Renal cortex interstitium (tissue), 15 donors: ENCODE measurements at places on chromosomes 7 and 10. TPM values are rescaled to one million over a fixed set of nuclear protein-coding genes. Genes with fewer than 3 reads are reported as not detected.

DNA sequence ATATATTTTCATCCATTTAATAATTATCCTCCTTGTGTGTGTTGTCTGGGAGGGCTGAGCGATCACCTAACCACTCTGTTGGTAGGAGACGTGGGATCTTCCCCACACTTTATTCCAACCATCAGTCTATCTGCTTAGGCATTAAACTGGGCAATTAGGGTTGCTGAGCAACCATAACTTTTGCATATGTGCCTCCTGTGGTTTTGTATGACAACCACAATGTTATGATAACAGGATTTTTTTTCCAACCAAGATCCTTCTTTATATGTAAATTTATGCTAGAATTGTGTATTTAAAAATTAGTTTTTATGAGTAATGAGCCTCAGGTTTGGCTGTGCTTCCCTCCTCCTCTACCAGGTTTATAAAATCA, 495.0 kb upstream of the MGMT start:
- no peak for DNase-seq

GRCh38 chr10:78513330-78513729, 479.7 kb downstream of the RPS24 start:
- DNase-seq, result no peak

GRCh38 chr7:50657341-50657873, 92.2 kb upstream of the DDC start:
- DNase-seq, result no peak

DNA sequence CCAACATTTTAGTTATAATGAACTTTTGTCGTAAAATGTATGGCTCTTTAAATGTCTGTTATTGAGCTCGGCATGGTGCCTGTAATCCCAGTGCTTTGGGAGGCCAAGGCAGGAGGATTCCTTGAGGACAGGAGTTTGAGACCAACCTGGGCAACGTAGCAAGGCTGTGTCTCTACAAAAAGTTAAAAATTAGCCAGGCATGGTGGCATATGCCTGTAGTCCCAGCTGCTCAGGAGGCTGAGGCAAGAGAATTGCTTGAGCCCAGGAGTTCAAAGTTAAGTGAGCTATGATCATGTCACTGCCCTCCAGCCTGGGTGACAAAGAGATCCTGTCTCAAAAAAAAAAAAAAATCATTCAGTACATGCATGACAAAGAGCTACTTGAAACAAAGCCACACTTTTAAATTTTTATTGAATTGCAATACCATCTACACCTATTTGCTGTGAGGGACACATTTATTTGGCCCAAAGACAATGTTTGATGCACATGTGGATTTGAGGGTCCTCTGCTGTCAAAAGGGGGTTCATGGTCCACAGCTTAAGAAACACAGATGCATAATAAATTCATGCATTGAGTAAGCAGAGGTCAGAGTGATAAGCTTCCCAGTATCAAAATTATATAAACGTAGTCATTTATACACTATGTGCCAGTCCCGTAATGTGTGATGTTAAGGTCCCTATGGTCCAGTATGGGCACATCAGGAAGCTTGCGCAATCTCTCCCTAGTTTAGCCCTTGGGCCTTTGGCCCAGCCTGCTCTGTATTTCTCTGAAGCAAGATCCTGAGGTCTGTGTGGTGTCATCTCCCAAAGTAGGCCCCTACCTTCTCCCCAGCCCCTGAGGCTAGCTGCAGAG, 4.4 kb upstream of the MALSU1 start:
- no peak for DNase-seq

DNA sequence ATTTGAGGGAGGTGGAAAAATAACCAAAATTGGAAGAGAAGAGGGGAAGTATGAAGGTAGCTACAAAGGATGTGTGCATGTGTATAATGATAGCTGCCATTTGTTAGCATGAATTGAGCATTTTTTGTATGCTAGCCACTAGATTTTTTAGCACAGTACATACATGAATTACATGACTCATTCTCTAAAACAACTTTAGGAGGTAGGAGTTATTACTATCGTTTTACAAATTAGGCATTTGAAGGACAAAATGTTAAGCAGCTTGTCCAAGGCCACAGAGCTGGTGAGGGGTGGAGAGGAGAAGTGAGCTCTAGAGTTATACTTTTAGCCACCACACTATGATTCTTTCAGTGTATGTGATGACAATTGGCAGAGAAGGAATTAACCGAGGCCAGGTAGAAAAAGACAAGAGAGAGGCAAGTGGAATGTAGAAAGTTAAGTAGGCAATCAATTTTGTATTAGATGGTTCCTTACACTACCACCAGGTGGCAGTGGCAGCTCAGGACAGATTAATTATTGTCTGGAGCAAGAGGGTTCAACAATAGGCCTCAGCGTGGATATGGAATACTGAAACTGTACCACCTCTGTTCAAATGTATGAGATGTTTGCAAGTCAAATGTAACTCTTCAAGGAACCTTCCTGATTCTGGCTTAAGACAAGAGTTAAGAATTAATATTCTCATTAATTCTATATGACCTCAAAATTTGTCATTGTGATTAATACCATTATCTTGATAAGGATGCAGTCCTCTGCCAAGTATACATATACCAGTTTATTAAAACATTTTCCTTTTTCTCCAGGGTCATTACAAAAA, 128.0 kb downstream of the MBL2 start:
- peak; percentile 19 for DNase-seq

- DNase-seq, result no peak
These were observed 78.6 kb upstream of the SYPL1 start for GRCh38 chr7:106190589-106191330.

GRCh38 chr7:24733414-24734060, 23.7 kb downstream of the GSDME start:
- DNase-seq, result no peak

The CTAGE4 gene
- 3.2 TPM for polyA plus RNA-seq

The SCD gene
- 37.8 TPM for polyA plus RNA-seq

The ZC3HAV1 gene
- 19.8 TPM for polyA plus RNA-seq

The HBP1 gene
- polyA plus RNA-seq, result 110 TPM
